ENCODE measurements at places on chromosomes 6 and 20.

DNA sequence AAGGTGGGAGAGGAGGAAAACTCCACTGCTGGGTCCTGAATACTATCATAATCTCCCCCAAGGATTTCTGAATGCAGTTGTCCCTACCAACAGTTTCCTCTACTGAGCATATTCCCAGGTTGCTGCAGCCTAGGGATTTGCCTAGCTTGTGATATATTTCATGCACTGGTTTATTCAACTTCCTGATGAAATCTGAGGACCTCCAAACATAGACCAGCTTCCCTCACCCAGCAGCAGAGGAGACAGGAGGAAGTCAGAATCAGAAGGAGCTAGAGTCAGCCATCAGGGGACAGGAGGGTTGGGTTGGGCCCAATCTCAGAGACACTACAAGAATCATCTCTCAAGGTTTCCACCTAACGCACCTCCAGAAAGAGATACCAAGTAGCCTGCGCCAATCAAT is 138.4 kb upstream of the TOP1 start:
- DNase-seq, result no peak

DNA sequence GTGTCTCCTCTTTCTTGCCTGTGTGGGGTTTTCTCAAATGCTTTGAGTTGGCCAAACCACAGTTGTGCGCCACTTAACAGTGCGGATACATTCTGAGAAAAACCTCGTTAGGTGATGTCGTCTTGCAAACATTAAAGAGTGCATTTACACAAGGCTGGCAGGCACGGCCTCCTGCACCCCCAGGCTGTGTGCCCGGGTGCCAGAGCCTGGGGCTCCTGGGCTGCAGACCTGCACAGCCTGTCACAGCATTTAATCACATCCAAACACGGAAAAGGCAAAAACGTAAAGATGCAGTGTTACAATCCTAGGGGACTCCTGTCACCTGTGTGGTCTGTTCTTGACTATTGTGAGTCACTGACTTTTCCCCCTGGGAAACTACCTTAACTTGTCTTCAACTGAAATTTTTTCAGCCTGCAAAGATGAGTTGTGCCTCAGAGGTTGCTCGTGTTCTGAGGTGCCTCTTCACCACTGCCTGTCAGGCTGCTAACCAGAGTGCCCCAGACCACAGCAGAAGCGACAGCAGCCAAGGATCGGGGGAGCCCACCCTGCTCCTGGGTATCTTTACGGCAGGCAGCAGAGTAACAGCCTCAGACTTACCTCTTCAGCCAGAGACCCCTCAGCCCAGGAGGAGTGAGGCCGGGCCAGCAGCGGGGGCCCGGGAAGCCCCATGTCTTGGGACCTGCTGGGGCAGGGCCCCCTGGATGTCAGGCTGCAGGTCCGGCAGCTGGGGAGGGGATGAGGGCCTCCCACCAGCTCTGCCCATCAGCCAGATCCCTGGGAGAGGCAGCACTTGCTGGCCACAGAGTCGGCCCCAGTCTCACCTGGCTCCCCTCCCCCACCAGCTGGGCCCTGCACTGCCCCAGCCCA is 683 bp upstream of the C20orf204 start:
- no peak for DNase-seq

DNA sequence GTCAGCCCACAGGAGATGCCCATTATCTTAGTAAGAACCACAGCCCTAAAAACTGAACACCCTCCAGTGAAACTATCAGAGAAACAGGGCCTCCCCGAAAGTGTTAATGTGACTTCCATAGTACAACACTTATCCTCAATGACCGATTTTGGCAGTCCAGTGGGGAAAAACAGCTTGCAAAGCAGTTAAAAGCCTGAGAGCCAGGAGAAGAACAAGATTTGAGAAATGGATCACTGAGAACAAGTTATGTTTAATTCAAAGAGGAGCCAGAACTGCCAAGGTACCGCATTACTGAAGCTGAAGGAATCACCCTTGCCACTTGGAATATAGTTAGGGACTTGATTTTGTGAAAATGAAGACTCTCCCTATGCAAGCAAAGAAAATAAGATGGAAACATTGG is 236.9 kb downstream of the QKI start:
- no peak for DNase-seq

DNA sequence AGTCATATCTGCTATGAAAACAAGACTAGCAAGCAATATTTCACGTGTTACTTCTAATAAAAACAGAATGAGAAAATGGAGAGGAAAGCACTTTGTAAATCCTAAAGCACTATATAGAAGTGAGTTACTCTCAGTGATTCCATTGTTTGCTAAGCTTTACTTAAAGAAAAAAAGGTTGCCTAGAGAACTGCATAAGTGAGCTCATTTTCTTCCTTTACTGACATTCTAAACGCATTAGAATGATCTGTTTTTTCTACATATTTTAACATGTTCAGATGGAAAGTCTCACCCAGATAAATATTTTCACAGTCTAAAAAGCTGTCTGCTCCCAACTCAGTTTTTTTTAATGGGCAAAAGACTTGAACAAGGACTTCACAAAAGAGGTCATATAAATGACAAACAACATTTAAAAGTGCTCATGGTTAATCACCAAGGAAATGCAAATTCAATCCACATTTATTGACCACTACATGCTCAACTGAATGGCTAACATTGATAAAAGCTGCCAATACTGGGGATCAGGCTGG is 52.9 kb upstream of the AKAP12 start:
- no peak for DNase-seq

DNA sequence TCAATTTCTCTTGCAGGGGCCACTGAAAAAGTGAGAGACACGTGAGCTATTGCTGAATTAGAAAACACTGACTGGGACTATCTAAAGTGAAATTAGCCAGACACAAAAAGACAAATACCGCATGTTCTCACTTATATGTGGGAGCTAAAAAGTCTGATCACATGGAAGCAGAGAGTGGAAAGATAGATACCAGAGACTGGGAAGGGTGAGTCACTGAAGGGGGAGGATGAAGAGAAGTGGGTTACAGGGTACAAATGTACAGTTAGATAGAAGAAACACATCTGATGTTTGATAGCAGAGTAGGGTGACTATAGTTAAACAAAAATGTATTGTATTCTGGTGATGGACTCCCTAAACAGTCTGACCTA is 13.4 kb downstream of the CST3 start:
- DNase-seq, result no peak

DNA sequence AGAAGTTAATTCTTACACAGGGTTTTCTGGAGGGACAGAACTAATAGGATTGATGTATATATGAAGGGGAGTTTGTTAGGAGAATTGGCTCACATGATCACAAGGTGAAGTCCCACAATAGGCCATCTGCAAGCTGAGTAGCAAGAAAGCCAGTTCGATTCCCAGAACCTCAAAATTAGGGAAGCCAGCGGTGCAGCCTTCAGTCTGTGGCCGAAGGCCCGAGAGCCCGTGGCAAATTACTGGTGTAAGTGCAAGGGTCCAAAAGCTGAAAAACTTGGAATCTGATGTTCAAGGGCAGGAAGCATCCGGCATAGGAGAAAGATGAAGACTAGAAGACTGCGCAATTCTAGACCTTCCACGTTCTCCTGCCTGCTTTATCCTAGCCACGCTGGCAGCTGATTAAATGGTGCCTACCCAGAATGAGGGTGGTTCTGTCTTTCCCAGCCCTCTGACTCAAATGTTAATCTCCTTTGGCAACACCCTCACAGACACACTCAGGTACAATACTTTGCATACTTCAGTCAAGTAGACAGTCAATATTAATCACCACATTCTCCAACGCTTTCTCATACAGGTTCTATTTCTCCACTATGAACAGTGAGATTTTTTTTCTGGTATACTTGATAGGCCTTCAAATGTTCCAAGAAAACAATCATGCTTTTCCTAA is 357.0 kb downstream of the LAMA2 start:
- no peak for DNase-seq

DNA sequence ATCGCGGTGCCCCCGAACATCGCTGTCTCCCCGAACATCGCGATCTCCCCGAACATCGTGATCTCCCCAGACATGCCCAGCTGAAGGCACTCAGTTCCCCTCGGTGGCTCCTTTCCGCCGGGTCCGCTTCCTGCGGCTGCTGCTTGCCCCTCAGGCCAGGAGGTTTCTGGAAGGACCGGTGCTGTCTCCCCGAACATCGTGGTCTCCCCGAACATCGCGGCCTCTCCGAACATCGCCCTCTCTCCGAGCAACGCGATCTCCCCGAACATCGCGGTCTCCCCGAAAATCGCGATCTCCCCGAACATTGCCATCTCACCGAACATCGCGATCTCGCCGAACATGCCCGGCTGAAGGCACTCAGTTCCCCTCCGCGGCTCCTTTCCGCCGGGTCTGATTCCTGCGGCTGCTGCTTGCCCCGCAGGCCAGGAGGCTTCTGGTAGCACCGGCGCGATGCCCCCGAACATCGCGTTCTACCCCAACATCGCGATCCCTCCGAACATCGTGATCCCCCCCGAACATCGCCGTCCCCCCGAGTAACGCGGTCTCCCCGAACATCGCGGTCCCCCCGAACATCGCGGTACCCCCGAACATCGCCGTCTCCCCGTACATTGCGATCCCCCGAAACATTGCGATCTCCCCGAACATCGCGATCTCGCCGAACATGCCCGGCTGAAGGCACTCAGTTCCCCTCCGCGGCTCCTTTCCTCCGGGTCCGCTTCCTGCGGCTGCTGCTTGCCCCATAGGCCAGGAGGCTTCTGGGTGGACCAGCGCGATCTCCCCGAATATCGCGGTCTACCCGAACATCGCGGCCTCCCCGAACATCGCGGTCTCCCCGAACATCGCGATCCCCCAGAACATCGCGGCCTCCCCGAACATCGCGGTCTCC is 808 bp downstream of the ULBP1 start:
- DNase-seq, result no peak

- DNase-seq, result no peak
These were observed 279.7 kb downstream of the KIF16B start for GRCh38 chr20:16293590-16293989.

DNA sequence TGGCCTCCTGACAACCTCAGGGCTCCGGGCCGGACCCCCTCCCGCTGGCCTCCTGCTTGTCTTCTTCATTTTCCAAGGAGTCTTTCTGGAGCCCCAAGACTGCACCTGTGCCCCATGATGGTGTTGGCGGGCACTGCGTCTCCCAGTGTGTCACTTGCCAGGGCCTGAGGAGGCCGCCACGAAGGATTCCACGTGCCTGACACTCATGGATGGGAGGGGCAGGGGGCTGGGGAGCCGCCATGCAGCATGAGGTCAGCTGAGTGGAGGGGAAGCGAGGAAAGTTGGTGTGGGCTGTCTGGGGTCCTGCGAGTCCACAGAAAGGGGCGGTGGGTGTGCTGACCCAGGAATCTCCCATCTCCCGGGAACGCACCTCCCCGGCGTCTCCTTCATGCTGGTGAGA is 165.7 kb downstream of the SMOC2 start:
- DNase-seq, result no peak

DNA sequence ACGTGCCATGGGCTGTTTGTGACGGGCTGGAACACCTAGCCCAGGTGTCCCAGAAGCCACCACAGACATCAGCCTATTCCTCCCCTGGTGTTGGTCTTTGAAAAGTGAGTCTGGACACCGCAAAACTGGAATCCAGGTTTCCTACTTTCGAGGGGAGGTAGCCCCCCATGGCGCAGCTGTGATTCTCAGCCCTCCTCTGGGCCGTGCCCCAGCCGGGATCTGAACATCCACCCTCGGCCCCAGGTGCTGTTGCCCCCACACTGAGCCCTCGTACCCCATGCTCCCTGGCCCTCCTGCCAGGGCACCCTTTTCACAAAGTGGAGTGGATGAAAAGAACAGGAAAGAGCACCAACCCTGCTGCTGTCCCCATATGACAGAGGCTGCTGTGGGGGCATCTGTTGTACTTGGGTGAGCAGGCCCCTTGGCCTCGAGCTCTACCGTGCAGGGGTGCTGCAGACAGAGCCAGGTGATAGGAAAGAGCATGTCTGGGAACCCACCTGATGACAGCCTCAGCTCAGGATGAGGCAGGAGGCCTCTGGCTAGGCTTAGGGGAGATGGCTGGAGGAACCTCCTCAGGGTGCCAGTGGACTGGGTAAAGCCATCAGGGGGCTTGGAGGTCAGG is 18.8 kb upstream of the MAS1L start:
- DNase-seq, result no peak

DNA sequence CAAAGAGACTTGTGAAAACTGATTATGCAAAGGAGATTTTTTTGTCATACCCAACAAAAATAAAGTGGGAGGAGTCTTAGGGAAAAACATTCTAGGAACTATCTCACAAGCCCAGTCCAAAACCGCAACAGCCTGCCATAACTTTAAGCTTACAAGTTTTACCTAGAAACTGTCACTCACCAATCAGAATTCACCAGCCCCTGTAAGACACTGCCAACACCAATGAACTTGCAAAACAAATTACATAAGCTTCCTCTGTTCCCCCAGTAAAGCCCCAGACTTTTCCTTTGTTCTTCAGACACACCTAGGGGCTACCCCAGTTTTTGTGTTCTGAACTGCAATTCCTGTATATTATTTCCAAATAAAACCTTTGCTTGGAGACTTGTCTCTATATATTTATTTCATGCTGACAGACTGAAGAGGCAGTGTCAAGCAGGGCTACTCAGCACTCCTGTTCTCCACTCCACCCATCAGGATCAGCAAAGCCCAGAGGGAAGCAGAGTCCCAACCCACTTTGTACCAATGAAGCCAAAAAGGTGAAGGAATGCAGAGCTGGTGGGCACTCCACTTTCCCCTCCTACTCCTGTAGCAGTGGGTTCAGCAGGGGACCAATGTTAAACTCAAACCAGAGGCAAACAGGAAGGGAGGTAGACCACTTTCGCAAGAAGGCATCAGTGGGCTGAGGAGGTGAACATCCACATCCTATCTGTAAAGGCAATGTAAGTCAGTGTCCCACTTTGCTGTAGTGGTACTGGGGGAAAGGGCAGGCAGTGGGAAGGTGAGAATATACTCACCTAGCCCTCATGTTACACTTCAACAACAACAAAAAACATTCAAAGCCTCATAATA is 142.5 kb upstream of the RUNX2 start:
- DNase-seq, result no peak

GRCh38 chr6:100228437-100228833 is 234.4 kb upstream of the MCHR2 start:
- DNase-seq, result peak; percentile 47

DNA sequence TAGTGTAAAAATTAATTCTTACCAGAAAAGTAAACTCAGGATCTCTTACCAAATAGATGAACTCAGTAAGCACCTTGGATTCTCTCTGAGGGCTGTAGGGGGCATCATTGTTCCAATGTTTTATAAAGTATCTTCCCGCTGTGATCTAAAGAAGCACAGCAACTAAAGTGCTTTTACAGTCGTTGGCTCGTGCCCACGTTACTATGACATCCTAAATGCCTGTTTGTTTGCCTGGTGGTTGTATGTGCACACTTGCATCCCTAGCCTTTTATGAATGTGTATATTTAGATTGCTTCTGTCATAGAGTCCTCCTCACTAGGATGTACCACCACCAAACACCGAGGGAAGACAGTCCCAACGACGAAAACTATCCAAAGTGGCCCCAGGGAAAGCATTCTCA is 34.5 kb downstream of the SLX4IP start:
- DNase-seq, result peak; percentile 93

- no peak for DNase-seq
These were observed 171.7 kb downstream of the HIVEP2 start for GRCh38 chr6:142773324-142773723.

DNA sequence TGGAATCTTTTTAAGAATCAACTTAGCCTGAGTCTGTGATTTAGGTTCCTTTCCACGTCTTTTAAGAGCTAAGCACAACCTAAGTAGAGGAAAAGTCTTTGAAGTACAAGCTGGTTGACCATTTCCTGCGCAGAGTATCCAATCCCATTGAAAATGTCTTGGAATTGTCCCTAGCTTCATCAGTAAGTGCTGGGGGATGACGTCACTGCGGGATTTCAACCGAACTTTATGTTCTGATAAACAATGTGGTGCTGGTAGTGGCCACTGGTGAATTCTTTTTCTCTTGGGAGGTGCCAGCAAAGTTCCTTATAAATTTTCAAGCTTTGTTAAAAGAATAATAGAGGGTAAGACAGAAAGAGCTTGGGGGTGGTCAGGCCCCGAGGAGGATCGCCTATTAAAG is 69.2 kb downstream of the PDE7B start:
- DNase-seq, result no peak
